ENCODE measurements at places on chromosomes 2 and 18.
A peak's percentile ranks its signal among the peaks of the same experiment; 100 is the strongest.

- no peak for DNase-seq
- H3K36me3 ChIP-seq, result no peaks in the 10 kb centered on the region
- peaks cover 84% of the 10 kb centered on the region for H3K4me1 ChIP-seq
- H3K4me3 ChIP-seq, result peak overlapping the region; percentile 90
Measured at GRCh38 chr2:28400921-28401320, 8.3 kb downstream of the FOSL2 start.

DNA sequence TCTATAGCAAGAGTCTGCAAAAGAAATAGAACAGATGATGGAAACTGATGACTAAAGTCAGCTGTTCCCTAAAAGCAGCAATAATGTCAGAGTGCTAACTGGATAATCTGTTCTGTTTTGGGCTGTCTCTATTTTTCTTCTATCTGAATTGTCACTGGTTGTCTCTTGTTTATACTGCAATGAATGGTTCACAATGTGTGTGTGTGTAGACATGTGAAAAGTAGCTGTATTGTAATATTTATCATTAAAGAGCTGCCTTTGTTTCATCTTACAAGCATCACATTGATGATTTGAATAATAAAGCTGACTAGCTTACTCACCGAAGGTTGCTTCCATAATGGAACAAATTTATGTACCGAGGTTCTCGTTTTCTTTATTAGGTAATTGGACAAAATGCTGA lies 456.0 kb upstream of the ZEB2 start:
- no peak for DNase-seq
- no peaks in the 10 kb centered on the region for H3K4me1 ChIP-seq
- H3K27ac ChIP-seq, result no peak overlapping the region
- no peak overlapping the region for H3K4me3 ChIP-seq

GRCh38 chr2:190637903-190638618 lies 10.8 kb upstream of the NAB1 start:
- H3K27me3 ChIP-seq, result no peaks in the 10 kb centered on the region
- no peak overlapping the region for H3K27ac ChIP-seq
- H3K4me3 ChIP-seq, result no peak overlapping the region
- DNase-seq, result peak; percentile 20
- H3K4me1 ChIP-seq, result no peaks in the 10 kb centered on the region

- no peak for DNase-seq
- no peak overlapping the region for H3K4me3 ChIP-seq
- H3K27me3 ChIP-seq, result no peaks in the 10 kb centered on the region
- H3K27ac ChIP-seq, result no peak overlapping the region
- no peaks in the 10 kb centered on the region for H3K36me3 ChIP-seq
- H3K4me1 ChIP-seq, result no peaks in the 10 kb centered on the region
Measured at GRCh38 chr2:76940559-76940958, 581.6 kb downstream of the LRRTM4 start.

GRCh38 chr2:207045531-207045930 lies 106.2 kb downstream of the CPO start:
- no peak overlapping the region for H3K4me3 ChIP-seq
- no peaks in the 10 kb centered on the region for H3K4me1 ChIP-seq
- DNase-seq, result no peak
- no peaks in the 10 kb centered on the region for H3K27me3 ChIP-seq
- no peak overlapping the region for H3K27ac ChIP-seq

GRCh38 chr2:219003267-219003634 lies 10.0 kb upstream of the CRYBA2 start:
- DNase-seq, result no peak
- no peaks in the 10 kb centered on the region for H3K36me3 ChIP-seq
- no peak overlapping the region for H3K4me3 ChIP-seq
- H3K27me3 ChIP-seq, result peaks cover 49% of the 10 kb centered on the region
- H3K27ac ChIP-seq, result no peak overlapping the region

DNA sequence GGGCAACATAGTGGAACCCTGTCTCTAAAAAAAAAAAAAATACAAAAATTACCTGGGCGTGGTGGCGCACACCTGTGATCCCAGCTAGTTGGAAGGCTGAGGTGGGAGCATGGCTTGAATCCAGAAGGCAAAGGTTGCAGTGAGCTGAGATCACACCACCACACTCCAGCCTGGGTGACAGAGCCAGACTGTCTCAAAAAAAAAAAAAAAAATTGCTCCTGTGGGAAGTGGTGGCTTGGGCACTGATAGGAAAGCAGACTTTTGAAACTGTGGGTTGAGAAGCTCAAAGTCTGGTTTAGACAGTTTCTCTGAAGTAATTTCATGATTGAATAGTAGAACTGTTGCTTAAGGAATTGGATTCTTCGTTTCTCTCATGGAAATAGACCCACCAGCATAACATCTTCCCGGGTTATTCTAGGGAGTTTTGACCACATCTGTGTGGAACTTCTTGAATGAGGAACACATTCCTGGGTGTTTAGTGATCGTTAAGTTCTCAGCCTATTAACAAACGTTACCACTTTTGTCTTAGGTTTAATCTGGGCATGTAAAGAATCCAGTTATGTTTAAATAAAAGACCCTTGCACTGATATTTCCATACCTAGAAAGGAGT lies 33.5 kb downstream of the GRHL1 start:
- H3K4me3 ChIP-seq, result no peak overlapping the region
- H3K4me1 ChIP-seq, result no peaks in the 10 kb centered on the region
- no peaks in the 10 kb centered on the region for H3K36me3 ChIP-seq
- DNase-seq, result no peak
- no peak overlapping the region for H3K27ac ChIP-seq

- H3K27me3 ChIP-seq, result no peaks in the 10 kb centered on the region
- H3K36me3 ChIP-seq, result no peaks in the 10 kb centered on the region
- H3K4me3 ChIP-seq, result no peak overlapping the region
- no peak overlapping the region for H3K27ac ChIP-seq
- H3K4me1 ChIP-seq, result no peaks in the 10 kb centered on the region
Measured at GRCh38 chr2:162821718-162822117, 16.8 kb downstream of the KCNH7 start.

GRCh38 chr2:16466133-16466820 lies 199.4 kb downstream of the CYRIA start:
- DNase-seq, result no peak
- H3K27ac ChIP-seq, result no peak overlapping the region
- H3K4me1 ChIP-seq, result no peaks in the 10 kb centered on the region
- H3K4me3 ChIP-seq, result no peak overlapping the region
- no peaks in the 10 kb centered on the region for H3K27me3 ChIP-seq

Measured in adrenal gland (tissue), 19 donors.